ENCODE measurements at places on chromosomes 5 and 9. TPM values are rescaled to one million over a fixed set of nuclear protein-coding genes. Genes with fewer than 3 reads are reported as not detected.

GRCh38 chr9:130237076-130237475, 28.5 kb upstream of the HMCN2 start:
- DNase-seq: no peak

- DNase-seq: no peak
Observed at GRCh38 chr9:127323393-127323792, 58.8 kb downstream of the GARNL3 start.

GRCh38 chr5:122439645-122440044, 127.6 kb downstream of the SNCAIP start:
- no peak for DNase-seq

GRCh38 chr5:135178476-135179155, 144.6 kb upstream of the PITX1 start:
- no peak for DNase-seq

The SPAG8 gene
- 0.63 TPM for total RNA-seq
